ENCODE measurements at places on chromosomes 7 and 10.
A peak's percentile ranks its signal among the peaks of the same experiment; 100 is the strongest.

- DNase-seq = no peak
These were observed 198.9 kb downstream of the REEP3 start for GRCh38 chr10:63720072-63720537.

GRCh38 chr7:46126675-46127300 is 205.7 kb upstream of the IGFBP3 start:
- no peak for DNase-seq

GRCh38 chr10:51035344-51035743 is 38.9 kb upstream of the PRKG1 start:
- DNase-seq = no peak

DNA sequence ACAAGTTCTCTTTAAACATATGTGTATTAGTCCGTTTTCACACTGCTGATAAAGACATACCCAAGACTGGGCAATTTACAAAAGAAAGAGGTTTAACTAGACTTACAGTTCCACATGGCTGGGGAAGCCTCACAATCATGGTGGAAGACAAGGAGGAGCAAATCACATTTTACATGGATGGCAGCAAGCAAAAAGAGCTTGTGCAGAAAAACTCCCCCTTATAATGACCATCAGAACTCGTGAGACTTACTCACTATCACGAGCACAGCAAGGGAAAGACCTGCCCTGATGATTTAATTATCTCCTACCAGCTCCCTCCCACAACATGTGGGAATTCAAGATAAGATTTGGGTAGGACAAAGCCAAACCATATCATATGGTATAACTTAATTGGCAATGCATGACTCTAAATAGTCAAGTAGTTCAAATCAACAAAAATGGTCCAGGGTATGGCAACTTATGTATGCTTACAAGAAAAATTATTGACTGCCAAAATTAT is 34.1 kb upstream of the TMEM243 start:
- DNase-seq = no peak

GRCh38 chr7:49703881-49704280 is 69.6 kb upstream of the VWC2 start:
- DNase-seq = no peak

DNA sequence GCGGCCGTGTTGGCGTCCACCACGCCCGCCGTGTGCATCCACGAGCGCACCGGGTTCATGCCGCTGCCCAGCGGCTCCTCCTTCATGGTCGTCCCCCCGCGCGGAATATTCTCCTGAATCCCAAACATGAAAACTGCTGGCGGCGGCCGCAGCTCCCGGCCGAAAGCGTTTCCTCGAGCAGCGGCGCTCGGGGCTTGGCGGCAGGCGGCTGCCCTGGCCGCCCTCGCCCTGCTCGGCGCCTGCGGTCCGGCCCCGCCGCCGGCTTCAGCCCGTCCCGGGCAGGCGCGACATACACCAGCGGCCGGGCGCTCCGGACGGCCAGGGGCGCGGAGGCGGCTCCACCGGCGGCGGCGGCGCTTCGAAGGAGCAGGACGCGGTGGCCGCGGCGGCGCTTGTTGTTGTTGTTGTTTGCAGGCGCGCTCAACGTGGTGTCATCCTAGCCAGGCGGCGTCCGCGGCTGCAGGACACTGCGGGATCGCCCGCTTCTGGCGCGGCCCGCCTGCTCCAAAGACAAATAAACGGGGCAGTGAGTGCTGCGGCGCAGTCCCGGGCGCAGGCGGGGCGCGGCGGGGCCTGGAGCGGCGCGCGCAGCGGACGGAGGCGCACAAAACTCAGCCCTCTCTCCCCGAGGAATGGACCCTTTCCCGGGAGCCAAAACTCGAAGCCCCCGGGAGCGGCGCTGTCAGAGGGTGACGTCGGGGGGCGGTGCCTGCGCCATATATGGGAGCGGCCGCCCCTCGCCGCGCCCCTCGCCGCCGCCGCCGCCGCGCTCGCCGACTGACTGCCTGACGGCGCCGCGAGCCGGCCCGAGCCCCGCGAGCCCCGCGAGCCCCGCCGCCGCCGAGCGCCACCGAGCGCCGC is at the start of gene EBF3:
TSS of gene EBF3 (minus strand) at position 634 of the 861 bp plus-strand sequence. CDS start at position 128, 506 bp downstream.
- DNase-seq = peak; percentile 90

DNA sequence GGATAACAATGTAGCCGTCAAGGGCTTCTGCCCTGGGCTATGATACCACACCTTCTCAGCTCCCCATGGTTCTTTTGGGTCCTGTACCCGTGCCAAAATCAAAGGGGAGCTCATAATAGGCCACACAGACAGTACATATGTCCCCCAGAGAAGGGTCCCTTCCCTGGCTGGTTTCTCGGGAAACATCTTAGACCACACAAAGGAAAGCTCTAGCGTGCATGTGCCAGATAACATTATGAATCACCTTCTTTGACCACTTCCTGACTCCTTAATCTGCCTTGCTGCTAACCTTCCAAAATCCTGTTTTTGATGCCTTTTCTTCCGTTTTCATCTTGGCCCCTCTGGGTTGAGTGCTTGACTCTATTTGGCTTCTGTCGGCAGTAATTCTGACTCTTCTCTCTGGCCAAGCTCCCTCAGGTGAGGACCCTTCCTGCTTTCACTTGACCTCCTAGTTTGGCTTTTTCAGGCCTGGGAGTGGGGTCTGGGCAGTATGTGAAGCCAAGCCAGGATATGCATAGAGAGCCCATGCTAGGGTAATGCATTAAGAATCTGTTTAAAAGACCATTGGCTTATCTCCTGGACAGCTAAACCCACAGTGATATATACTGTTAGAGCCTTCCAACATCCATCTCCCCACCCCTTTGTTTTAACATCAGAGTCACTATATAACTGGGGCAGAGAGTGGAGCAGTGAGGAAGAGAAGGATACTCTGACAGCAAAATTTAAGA is 84.8 kb downstream of the ANLN start:
- no peak for DNase-seq

- DNase-seq = no peak
These were observed 264.2 kb downstream of the MAD1L1 start for GRCh38 chr7:1968397-1969111.

DNA sequence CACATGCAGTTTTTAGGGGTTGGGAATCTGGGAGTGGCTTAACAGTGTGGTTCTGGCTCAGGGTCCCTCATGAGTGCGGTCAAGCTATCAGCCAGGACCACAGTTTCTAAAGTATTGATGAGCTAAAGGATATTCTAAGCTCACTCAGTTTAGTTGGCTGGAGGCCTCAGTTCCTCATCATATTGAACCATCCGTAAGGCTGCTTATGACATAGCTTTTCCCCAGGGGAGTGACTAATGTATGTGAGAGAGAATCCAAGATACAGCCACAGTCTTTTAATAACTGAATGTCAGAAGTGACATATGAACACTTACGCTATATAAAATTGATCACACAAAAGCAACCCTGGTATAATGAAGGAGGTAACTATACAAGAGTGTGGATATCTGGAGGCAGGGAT is 245.3 kb downstream of the POLR1F start:
- DNase-seq = no peak
